ENCODE measurements at places on chromosomes 7 and 10. TPM values are rescaled to one million over a fixed set of nuclear protein-coding genes. Genes with fewer than 3 reads are reported as not detected.

Gene OPALIN
- total RNA-seq: not detected

Gene MLXIPL
- not detected for total RNA-seq

Gene TAC1
- total RNA-seq: 0.72 TPM

Gene PRF1
- total RNA-seq: 46.9 TPM

Gene ZNF438
- 2.1 TPM for total RNA-seq

Gene MRC1
- total RNA-seq: not detected

Gene DRGX
- total RNA-seq: not detected

Gene INA
- 0.38 TPM for total RNA-seq

Gene FRMPD2
- not detected for total RNA-seq

Gene PTF1A
- total RNA-seq: not detected

Gene KAZALD1
- total RNA-seq: 0.28 TPM

Gene UROS
- total RNA-seq: 50.1 TPM

GRCh38 chr7:27030393-27031050 is 65.3 kb downstream of the HOXA1 start:
- no peak overlapping the region for H3K4me3 ChIP-seq
- H3K4me1 ChIP-seq: peaks cover 23% of the 10 kb centered on the region
- no peak for DNase-seq
- no peak overlapping the region for H3K27ac ChIP-seq
- peaks cover 2% of the 10 kb centered on the region for H3K36me3 ChIP-seq

- peaks cover 4% of the 10 kb centered on the region for H3K27me3 ChIP-seq
- no peaks in the 10 kb centered on the region for H3K4me1 ChIP-seq
- H3K27ac ChIP-seq: no peak overlapping the region
- no peak overlapping the region for H3K4me3 ChIP-seq
- DNase-seq: no peak
- no peaks in the 10 kb centered on the region for H3K36me3 ChIP-seq
Measured at GRCh38 chr7:47100817-47101435, 481.0 kb downstream of the TNS3 start.

DNA sequence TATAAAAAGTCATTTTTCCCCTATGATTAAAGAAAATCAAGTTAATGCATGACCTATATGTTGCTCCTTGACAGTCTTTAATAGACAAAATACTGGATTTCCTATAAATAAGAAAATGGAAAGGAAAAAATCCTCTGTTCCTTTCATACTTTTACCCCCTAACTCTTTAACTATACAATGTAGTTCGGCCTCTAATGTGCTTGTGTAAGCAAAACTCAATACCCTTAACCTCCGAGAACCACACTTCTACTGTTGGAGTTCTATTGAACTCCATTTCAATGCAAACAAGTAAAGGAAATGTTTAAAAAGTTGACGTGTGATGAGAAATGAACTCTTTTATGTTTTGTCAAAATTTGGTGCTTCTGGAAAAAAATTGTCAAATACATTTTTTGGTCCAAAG is 36.0 kb downstream of the HDAC9 start:
- H3K4me1 ChIP-seq: no peaks in the 10 kb centered on the region
- H3K27ac ChIP-seq: no peak overlapping the region
- no peaks in the 10 kb centered on the region for H3K27me3 ChIP-seq
- DNase-seq: no peak

- H3K27ac ChIP-seq: no peak overlapping the region
- peaks cover 3% of the 10 kb centered on the region for H3K36me3 ChIP-seq
- H3K27me3 ChIP-seq: peaks cover 4% of the 10 kb centered on the region
- H3K4me1 ChIP-seq: no peaks in the 10 kb centered on the region
- DNase-seq: no peak
- no peak overlapping the region for H3K4me3 ChIP-seq
Measured at GRCh38 chr7:138077809-138078208, 1.6 kb downstream of the AKR1D1 start.

DNA sequence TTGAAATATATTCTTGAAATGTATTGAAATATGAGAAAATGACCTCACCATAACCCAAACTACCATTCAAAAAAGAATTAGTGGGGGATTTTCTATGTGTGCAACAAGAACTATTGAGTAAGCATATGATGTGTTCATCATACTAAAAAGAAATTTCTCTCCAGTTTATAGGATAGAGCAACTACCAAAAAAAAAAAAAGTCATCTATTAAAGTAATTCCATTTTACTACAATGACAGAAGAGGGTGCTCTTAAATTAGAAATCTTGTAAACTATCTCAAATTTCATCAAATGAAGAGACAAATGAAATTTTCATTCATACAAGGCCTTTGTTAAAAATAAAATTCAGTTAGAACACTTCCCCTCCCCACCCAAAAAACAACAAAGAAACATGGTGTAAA is 195.4 kb upstream of the PLXDC2 start:
- H3K27me3 ChIP-seq: no peaks in the 10 kb centered on the region
- no peak overlapping the region for H3K4me3 ChIP-seq
- no peaks in the 10 kb centered on the region for H3K36me3 ChIP-seq
- no peak for DNase-seq
- no peak overlapping the region for H3K27ac ChIP-seq
- no peaks in the 10 kb centered on the region for H3K4me1 ChIP-seq

- peaks cover 8% of the 10 kb centered on the region for H3K27me3 ChIP-seq
- H3K4me3 ChIP-seq: no peak overlapping the region
- no peak overlapping the region for H3K27ac ChIP-seq
- H3K4me1 ChIP-seq: peaks cover 8% of the 10 kb centered on the region
- no peak for DNase-seq
- H3K36me3 ChIP-seq: no peaks in the 10 kb centered on the region
Measured at GRCh38 chr10:110483633-110484032, 14.1 kb upstream of the DUSP5 start.

- DNase-seq: peak; percentile 40
- H3K27ac ChIP-seq: no peak overlapping the region
- H3K4me3 ChIP-seq: peak overlapping the region; percentile 25
- peaks cover 37% of the 10 kb centered on the region for H3K4me1 ChIP-seq
Measured at GRCh38 chr10:73908853-73909539, 1.9 kb upstream of the PLAU start.

- peak overlapping the region; percentile 80 for H3K4me3 ChIP-seq
- peaks cover 3% of the 10 kb centered on the region for H3K27me3 ChIP-seq
- DNase-seq: peak; percentile 80
Measured at GRCh38 chr7:45089341-45089891, 647 bp upstream of the NACAD start.

DNA sequence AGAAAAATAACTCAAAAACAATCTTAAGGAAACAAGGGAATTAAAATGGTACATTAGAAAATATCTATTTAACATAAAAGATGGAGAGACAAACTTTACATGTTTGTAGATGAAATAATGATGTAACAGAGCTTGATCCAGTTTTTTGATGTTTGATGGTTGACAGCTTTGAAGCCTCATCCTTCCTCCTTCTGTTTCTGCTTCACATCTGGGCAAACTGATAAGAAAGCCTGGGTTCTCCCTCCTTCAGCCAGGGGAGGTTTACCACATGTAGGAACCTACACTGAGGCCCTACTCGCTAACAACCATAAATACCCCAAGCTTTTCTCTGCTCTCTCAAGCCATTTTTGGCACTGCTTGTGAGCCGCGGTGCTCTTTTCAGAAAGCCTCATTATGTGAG is 82.8 kb upstream of the ZNF32 start:
- H3K4me1 ChIP-seq: peaks cover 6% of the 10 kb centered on the region
- peaks cover 3% of the 10 kb centered on the region for H3K36me3 ChIP-seq
- H3K4me3 ChIP-seq: no peak overlapping the region
- no peak overlapping the region for H3K27ac ChIP-seq
- peaks cover 8% of the 10 kb centered on the region for H3K27me3 ChIP-seq
- no peak for DNase-seq

- H3K27ac ChIP-seq: no peak within 1 kb of the TSS
- H3K4me1 ChIP-seq: no peaks in the 10 kb centered on the region
- H3K4me3 ChIP-seq: no peak within 1 kb of the TSS
- no peak for DNase-seq
Measured at GRCh38 chr10:69278446-69278963, at the start of gene HK1. HK1 (plus strand) TSS chr10:69278496.

GRCh38 chr7:138138244-138138643 is 62.0 kb downstream of the AKR1D1 start:
- no peaks in the 10 kb centered on the region for H3K36me3 ChIP-seq
- no peak overlapping the region for H3K27ac ChIP-seq
- no peak for DNase-seq
- no peak overlapping the region for H3K4me3 ChIP-seq

- no peak overlapping the region for H3K4me3 ChIP-seq
- no peaks in the 10 kb centered on the region for H3K4me1 ChIP-seq
- DNase-seq: no peak
- peaks cover 31% of the 10 kb centered on the region for H3K27me3 ChIP-seq
Measured at GRCh38 chr10:111137587-111137986, 60.8 kb downstream of the ADRA2A start.

DNA sequence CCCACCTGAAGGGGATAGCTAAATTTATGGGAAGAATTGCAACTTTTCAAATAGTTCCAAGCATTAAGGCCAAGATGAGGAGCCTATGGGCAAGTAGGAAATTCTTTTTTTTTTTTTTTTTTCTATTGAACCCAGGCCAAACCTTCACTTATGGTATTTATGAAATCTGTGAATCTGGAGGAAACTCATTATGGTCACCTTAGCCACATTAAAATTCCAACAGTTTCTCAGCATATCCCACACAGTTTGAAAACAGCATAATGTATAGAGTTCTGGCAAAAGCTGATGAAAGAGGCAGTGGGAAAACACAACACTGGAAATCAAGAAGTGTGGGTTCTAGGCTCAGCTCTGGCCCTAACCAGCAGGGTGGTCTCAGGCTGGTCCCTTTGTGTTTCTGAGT is 236.9 kb downstream of the PTEN start:
- no peak overlapping the region for H3K4me3 ChIP-seq
- no peak for DNase-seq
- H3K4me1 ChIP-seq: peaks cover 10% of the 10 kb centered on the region
- no peaks in the 10 kb centered on the region for H3K27me3 ChIP-seq

DNA sequence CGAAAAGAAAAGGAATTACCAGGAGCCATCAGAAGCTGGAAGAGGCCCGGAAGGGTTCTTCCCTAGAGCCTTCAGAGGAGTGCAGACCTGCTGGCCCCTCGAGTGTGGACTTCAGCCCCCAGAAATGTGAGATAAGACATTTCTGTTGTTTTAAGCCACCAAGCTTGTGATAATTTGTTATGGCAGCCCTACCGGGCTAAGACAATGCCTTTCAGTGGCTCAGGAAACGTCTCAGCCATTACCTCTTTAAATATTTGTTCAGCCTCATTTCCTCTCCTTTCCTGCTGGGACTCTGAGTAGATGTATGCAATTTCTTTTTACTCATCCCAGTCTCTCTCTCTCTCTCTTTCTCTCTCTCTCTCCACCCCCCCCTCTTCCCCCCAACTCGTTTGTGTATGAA is 174.7 kb upstream of the GRB10 start:
- no peaks in the 10 kb centered on the region for H3K4me1 ChIP-seq
- no peaks in the 10 kb centered on the region for H3K36me3 ChIP-seq
- peaks cover 11% of the 10 kb centered on the region for H3K27me3 ChIP-seq
- no peak overlapping the region for H3K27ac ChIP-seq
- DNase-seq: no peak
- H3K4me3 ChIP-seq: no peak overlapping the region

GRCh38 chr7:46390042-46390441 is 469.0 kb upstream of the IGFBP3 start:
- no peak for DNase-seq
- no peak overlapping the region for H3K27ac ChIP-seq
- no peaks in the 10 kb centered on the region for H3K4me1 ChIP-seq
- H3K4me3 ChIP-seq: no peak overlapping the region
- H3K27me3 ChIP-seq: no peaks in the 10 kb centered on the region
- H3K36me3 ChIP-seq: no peaks in the 10 kb centered on the region

GRCh38 chr10:28737096-28737495 is 59.8 kb downstream of the BAMBI start:
- H3K27ac ChIP-seq: no peak overlapping the region
- no peak overlapping the region for H3K4me3 ChIP-seq
- no peak for DNase-seq
- no peaks in the 10 kb centered on the region for H3K36me3 ChIP-seq
- peaks cover 17% of the 10 kb centered on the region for H3K27me3 ChIP-seq
- no peaks in the 10 kb centered on the region for H3K4me1 ChIP-seq

DNA sequence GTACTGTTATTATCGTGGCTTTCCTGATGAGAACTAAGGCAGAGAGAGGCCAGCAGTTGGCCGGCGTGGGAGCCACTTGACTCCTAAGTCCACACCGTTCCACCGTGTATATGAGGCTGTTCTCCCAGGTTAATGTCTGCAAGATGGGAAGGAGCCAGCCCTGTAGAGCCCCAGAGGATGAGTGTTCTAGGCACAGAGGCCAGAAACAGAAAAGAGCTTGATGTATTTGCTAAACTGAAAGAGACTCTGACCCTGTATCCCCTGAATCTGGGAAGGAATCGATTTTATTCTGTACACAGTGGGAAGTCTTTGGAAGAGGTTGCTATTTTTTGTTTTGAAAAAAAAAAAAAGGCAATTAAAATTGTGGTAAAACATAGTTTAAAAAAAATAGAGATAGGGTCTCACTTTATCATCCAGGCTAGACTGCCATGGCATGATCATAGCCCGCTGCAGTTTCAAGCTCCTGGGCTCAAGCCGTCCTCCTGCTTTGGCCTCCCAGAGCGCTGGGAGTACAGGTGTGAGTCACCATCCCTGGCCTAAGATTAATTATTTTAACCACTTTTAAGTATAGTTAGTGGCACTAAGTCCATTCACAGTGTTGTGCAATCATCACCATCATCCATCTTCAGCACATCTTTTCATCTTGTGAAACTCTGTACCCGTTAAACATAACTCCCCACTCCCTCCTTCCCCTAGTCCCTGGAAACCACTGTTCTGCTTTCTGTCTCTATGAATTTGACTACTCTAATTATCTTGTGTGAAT is 348.8 kb downstream of the SDK1 start:
- no peak overlapping the region for H3K27ac ChIP-seq
- DNase-seq: no peak
- no peaks in the 10 kb centered on the region for H3K36me3 ChIP-seq
- no peaks in the 10 kb centered on the region for H3K27me3 ChIP-seq

DNA sequence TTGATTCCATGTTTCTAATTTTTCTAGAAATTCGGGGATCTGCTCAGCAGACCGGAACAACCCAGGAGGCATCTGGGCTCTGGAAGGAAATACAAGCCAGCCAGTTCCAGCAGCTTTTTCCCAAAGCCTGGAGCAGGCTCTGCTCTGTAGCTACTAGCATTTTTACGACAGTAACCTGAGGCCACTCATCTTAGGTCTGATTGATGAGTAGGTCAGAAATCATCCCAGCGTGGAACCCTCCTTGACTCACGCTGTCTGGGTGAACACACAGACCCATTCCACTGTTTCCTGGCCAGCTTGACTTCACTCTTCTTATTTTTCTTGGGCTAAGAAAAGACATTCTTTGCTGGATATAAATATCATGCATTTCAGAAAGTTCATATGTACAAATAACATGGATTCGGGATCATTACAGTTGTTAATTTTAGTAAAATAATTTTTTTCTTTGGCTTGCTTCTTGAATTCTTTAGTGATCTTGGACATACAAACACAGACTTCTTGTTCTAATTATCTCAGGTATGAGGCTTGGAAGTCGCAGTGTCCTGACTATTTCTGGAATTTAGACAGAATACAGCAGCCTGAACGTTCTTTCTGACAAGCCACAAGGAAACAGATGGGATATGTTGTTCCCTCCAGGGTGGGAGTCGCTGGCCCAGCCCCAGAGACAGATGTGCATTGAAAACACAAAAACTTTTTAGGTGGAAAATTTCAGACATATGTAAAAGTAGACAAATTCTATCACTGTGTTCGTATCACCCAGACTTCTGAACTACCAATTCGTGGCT is 54.6 kb upstream of the PITRM1 start:
- no peak overlapping the region for H3K4me3 ChIP-seq
- H3K27ac ChIP-seq: no peak overlapping the region
- H3K36me3 ChIP-seq: peaks cover 2% of the 10 kb centered on the region
- peaks cover 4% of the 10 kb centered on the region for H3K27me3 ChIP-seq

- DNase-seq: peak; percentile 64
- no peak overlapping the region for H3K4me3 ChIP-seq
- H3K4me1 ChIP-seq: peaks cover 2% of the 10 kb centered on the region
- no peak overlapping the region for H3K27ac ChIP-seq
Measured at GRCh38 chr10:132654708-132655661, 117.4 kb downstream of the INPP5A start.
